Activated CD4-positive, alpha-beta T cell treated with anti-CD3 and anti-CD28 coated beads, Interleukin-2, amount 10 ng/mL, durations not matched to agents 24 days and 14 days (primary cell): ENCODE measurements at places on chromosomes 2 and 18. TPM values are rescaled to one million over a fixed set of nuclear protein-coding genes. Genes with fewer than 3 reads are reported as not detected.

DNA sequence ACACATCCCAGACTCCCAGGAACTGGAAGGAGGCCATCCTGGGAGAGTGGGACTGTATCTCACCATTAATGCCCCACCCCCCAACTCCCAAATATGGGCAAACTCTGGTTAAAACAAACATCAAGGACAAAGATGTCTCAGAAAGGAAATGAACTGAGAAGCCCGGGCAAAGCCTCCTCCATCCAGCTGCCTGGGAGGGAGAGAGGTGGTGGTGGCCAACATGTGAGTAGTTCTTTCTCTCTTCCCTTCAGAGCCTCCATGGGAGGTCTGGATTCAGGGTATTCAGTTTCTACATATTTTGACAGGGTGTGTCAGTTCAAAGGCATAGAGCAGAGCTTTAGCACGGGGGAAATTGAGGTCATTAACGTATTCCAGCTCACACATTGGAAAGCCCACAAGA is 57.5 kb downstream of the CXCR4 start:
- peaks cover 69% of the 10 kb centered on the region for H3K4me1 ChIP-seq
- H3K36me3 ChIP-seq, result peaks cover 13% of the 10 kb centered on the region
- no peaks in the 10 kb centered on the region for H3K27me3 ChIP-seq

DNA sequence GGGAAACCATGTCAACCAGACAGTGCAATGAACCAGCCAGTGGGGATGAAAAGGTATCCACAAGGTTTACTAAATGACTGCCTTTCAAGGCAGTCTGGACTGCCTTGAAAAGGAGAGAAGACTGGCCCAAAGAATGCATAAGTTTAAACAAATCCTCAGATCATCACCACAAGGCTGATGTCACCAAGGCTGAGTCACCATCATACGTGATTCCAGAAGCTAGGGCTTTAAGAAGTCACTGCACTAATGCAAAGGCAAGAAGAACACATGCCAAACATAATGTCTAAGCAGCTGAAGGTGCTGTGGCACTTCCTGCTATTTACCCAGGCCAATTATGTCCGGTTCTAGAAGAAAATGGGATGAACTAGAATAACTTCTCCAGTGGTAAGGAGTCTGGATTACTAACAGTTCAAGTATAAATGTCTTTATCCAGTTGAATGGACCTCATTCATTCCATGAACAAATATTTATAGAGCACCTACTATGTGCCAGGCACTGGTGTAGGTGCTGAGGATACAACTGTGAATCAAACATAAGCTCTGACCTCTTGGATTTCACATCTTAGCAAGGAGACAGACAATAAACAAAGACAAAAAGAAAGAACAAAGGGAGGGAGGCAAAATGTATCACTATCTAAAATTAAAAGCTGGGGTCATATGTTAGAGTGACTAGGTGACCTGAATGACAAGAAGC is 37.6 kb upstream of the ONECUT2 start:
- no peaks in the 10 kb centered on the region for H3K36me3 ChIP-seq
- H3K4me1 ChIP-seq, result no peaks in the 10 kb centered on the region
- H3K4me3 ChIP-seq, result no peak overlapping the region
- H3K27me3 ChIP-seq, result peaks cover 2% of the 10 kb centered on the region
- H3K27ac ChIP-seq, result no peak overlapping the region
- no peak for DNase-seq

DNA sequence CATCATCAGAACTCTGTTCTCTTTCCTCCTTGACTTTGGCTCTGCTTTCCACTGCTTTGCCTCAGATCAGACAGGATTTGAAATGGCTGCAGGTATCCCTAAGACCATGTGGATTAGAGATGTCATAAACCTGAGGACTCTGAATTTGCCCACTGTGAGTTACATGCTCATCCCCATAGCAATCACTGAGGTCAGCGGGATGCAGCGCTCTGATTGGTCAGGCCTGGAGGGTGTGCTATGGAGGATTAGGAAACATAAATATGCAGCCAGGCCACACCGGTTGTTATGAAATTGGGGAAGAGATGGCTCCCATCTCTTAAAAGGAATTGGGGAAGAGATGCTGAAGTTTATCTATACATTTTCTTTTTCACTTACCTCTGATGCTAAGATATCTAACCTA is 73.7 kb upstream of the DNAJC10 start:
- no peak overlapping the region for H3K4me3 ChIP-seq
- DNase-seq, result peak; percentile 74
- H3K36me3 ChIP-seq, result no peaks in the 10 kb centered on the region

- peaks cover 28% of the 10 kb centered on the region for H3K36me3 ChIP-seq
- H3K4me3 ChIP-seq, result no peak overlapping the region
- no peaks in the 10 kb centered on the region for H3K27me3 ChIP-seq
- DNase-seq, result no peak
- H3K27ac ChIP-seq, result no peak overlapping the region
Measured at GRCh38 chr2:161357097-161357496, 48.9 kb downstream of the PSMD14 start.

DNA sequence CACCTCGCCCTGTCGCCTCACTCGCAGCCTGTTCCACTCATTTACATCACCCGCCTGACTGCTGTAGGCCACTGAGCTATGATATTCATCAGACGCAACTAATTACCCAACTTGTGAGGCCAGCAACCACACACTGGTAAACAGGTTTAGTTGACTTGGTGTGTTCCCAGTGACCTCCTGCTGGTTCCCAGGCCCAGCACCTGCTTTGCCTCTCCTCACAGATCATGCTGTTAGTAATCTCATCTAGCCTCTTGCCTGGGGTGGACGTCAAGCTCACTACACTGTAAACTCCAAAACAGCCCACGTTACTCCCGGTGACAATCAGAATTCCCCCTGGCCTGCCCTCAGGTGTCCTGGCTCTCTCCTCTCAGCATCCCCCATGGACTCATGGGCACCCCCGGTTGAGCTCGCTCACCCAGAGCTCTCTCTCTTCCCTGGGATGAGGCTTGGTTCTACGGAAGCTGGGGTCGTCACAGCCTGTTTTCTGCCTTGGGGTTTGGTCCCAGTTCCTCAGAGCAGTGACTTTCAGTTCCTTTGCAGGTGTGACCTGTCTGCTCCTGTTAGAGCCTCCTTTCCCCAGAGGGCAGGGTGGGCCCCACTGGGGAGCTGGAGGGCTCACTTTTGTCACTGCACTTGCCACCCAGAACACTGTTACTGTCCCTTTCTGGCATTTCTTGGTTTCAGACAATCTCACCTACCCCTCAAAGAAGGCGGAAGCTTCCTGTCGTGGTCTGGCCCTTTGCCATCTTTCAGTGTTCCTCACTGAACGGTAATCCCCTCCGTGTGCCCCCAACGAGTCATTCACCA is 40.3 kb downstream of the INPP5D start:
- H3K27ac ChIP-seq, result peak overlapping the region; percentile 72
- no peaks in the 10 kb centered on the region for H3K27me3 ChIP-seq
- peaks cover 46% of the 10 kb centered on the region for H3K36me3 ChIP-seq

DNA sequence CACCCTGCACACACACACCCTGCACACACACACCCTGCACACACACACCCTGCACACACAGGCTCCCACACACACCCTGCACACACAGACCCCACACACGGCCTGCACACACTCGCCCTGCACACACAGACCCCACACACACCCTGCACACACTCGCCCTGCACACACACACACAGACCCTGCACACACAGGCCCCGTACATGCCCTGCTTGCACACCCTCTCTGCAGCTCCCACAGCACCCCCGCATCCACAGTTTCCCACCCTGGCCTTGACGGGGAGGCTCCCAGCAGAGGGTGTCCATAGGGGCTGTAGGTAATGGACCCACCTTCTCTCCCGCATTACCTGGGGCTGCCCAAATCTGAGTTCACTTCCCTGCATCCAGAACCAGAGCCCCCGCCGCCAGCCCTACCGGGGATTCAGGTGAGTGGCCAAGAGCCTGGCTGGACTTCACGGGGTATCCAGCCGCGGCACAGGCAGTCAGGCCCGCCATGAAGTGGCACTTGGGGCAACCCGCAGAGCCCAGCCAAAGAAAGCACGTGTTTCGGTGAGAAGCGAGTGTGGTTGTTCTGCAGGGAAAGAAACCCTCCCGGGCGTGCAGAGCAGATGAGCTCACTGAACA is 88.6 kb upstream of the GPC1 start:
- H3K27me3 ChIP-seq, result no peaks in the 10 kb centered on the region
- H3K27ac ChIP-seq, result no peak overlapping the region
- no peaks in the 10 kb centered on the region for H3K36me3 ChIP-seq
- H3K4me3 ChIP-seq, result no peak overlapping the region
- DNase-seq, result no peak

The SPC25 gene
- 22.5 and 22.8 TPM in 2 replicates for total RNA-seq

The GALNT5 gene
- total RNA-seq, result not detected in 2 replicates
